Forelimb muscle (tissue), 1 donor: ENCODE measurements at places on chromosomes 12 and 14.

DNA sequence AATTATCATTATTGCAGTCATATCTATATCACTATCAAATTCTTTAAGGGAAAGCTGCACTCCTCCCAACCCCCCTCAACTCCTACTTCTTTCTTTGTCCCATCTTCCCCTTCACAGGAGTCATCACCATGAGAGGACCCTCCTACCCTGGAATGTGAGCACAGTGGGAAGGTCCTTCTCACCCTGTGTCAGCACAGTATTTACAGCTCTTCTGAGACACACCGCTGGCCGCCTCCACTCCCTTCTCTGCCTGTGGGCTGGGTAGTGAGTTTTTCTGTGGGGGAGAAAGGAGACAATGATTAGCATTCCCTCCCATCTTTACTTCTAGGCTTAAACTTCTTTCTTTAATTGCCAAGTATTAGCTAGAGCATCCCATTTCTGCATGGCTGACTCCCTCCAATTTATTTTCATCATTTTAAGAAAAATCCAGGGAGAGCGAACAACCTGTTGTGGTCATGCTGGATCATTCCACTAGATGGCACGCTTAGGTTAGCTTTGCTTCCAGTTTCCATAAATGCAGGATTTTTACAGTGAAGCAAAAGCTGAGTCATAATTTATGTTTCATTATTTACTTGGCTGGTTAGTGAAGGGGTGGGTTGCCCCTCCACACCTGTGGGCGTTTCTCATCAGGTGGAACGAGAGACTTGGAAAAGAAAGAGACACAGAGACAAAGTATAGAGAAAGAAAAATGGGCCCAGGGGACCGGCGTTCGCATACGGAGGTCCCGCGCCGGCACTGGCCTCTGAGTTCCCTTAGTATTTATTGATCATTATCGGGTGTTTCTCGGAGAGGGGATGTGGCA, 188.5 kb downstream of the ALX1 start:
- DNase-seq = peak; percentile 40

DNA sequence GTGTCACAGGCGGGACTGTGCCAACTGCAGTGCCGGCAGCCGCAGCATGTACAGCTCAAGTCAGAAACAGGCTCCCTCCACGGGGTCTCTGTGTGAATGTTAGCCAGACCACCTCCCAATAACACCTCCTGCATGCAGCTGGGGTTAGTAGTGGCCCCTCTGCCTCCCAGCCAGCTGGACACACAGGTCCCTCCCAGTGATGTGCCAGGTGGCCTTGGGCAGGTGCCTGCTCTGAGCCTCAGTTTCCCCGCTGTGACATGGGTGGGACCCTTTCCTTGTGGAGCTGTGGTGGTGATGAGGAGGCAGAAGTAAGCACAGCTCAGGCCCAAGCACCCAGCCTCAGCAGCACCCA, 139.9 kb downstream of the ADGRD1 start:
- no peak for DNase-seq

DNA sequence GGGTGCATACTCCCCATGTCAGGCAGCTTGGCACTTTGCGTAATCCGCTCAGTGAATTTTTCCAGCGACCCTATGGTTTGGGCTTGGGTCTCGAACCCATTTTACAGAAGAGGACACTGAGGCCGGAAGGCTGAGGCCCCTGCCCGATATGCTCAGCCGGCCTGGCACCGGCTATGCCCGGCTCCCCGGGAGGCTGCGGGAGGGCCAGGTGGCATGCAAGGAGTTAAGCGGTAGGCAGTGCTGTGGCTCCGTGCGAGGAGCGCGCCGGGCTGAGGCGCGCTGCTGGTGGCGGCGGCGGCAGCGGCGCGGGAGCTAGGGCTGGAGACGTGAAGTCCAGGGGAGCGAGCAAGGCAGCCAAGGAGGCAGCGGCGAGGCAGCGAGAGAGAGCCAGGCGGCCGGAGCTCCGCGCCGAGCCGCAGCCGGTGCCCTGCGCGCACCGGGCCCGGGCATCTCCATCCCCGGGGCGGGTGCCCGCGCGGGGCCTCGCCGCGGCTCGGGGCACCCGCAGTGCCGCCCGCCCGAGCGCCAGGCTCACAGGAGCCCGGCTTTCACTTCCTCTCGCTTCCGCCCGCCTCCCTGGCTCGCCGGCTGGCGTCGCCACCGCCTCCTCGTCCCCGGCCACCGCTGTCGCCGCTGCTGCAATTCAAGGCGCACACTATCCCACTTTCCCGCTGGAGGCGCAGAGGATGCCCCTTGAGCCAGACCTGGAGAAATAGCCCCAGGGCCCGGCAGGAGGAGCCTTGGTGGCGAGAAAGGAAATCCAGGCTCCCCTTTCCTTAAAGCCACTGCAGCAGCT, at the start of gene WSCD2:
Gene WSCD2 (plus strand): TSS at position 272 of the 796 bp plus-strand sequence. CDS start 66,545 bp downstream, outside the sequence.
- DNase-seq = no peak

- DNase-seq = peak; percentile 85
Measured at GRCh38 chr14:81449114-81449513, 49.0 kb upstream of the STON2 start.

DNA sequence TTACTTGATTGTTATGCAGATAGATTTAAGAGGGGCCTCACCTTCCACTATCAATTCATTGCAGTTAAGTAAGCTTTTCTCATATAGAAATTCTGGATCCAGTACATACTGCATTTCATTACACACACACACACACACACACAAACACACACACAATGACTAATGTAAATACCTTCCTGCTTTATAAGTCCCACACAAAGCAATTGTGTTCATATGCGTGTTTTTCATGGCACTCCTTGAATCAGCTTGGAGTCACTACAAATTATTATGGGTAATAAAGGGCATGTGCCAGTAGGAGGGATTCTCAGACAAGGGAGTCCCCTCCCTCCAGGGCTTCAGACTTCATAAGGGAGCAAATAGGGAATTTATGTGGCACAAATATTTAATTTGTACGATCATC, 4.5 kb downstream of the MIPOL1 start:
- no peak for DNase-seq
